NCI-H1694 treated with DMSO at 0.1 percent for 48 hours (cell line): ENCODE measurements at places on chromosomes 4 and X.

GRCh38 chr4:93334003-93334402 is 494.6 kb upstream of the ATOH1 start:
- DNase-seq: peak; percentile 86

DNA sequence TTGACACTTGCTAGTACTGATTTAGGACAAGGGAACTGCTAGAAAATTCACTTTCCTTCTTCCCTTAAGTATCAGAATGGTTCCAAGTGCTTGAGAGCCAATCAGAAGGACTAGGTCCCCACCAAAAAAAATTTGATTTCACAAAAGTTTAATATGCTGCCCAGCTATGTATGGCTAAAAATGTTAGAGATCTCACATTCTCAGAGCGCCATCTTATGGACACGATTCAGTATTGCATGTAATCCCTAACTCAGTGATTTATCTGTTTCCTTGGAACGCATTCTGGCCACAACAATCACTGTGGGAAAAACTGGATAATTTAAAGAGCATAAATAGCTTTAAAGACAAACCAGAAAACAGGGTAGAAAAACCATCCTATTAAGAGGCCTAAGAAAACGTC is 255.1 kb upstream of the GPC4 start:
- peak; percentile 48 for DNase-seq

- no peak for DNase-seq
Observed at GRCh38 chr4:98662626-98663225, 4.3 kb upstream of the TSPAN5 start.

GRCh38 chr4:48030470-48030869 is 13.9 kb downstream of the NIPAL1 start:
- no peak for DNase-seq

- DNase-seq: no peak
Observed at GRCh38 chr4:11597506-11597905, 168.8 kb upstream of the HS3ST1 start.

DNA sequence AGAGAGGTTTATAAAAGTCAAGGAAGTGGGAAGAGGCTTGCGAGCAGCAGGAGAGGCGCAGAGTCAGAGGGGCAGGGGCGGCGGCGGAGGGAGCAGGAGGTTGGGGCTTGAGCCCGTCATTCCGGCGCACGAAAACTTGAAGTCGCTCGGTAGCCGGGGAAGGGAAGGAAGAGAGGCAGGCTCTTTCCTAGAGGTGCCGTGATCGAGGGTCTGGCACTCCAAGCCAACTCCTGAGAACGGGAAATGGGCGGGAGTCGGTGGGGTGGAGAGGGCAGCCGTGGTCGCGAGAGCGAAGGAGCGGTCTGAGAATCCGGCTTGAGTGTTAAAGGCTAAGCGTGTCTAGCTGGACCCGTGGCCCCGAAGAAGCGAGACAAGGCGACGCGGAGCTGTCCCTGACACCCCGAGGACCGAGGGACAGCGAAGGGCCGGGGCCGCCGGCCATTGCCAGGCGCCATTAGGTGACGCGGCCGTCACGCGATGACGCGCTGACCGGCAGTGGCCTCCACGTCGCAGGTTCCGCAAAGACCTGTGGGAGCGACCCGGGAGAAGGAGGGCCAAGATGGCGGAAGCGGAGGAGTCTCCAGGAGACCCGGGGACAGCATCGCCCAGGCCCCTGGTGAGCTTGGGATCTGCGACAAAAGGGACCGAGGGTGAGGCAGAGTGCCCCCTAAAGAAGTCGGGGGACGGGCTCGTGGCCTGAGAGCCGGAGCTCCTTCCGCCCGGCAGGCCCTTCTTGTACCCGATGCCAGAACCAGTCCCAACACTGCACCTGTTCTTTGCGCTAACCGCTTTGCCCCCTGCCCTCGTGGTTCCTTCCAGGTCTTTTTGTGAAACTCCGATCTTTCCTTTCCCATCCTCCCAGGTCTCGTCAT is at the start of gene YIPF6:
YIPF6 (plus strand) TSS at position 544 of the 872 bp plus-strand sequence; CDS start at position 560, 16 bp downstream.
- DNase-seq: peak; percentile 21

- no peak for DNase-seq
Observed at GRCh38 chr4:149952101-149952500, 126.1 kb upstream of the DCLK2 start.

GRCh38 chr4:53656421-53656981 is 65.2 kb upstream of the LNX1 start:
- no peak for DNase-seq
